Amygdala (tissue), 56 donors: ENCODE measurements at places on chromosomes 7 and 10.

- no peak for DNase-seq
Measured at GRCh38 chr7:142901426-142902259, 16.1 kb upstream of the TRPV6 start.

DNA sequence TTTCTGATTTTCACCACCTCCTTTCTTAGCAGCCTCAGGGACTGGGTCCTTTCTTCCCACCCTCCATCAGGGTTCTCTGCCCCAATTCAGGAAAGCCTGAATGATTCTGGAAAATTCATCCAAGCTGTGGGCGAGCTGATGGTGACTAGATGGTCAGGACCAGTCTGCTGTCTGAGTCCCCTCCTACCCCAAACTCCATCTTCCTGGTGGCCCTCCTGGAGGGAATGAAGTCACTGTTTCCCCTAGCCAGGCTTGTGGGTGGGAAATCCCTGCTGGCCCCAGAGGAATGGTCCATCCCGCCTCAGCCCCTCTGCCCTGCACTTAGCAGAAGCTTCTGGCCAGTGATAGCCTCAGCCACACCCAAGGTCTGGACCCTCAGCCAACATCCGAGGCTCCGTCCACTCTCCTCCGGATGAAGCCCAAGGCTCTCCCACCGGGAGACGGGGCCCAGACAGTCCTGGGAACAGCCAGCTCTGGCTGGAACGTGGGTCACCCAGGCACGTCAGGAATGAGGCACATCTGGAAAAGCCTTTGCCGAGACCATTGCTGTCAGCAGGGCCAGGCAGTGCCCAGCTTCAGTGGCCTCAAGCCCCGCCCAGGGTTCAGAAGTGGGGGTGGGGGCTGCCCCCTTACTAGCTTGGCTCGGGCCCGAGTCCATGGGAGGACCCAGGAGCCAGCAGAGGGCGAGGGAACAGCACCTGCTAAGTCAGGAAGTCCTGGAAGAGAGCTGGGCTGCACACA, 4.0 kb upstream of the AQP1 start:
- DNase-seq, result no peak

DNA sequence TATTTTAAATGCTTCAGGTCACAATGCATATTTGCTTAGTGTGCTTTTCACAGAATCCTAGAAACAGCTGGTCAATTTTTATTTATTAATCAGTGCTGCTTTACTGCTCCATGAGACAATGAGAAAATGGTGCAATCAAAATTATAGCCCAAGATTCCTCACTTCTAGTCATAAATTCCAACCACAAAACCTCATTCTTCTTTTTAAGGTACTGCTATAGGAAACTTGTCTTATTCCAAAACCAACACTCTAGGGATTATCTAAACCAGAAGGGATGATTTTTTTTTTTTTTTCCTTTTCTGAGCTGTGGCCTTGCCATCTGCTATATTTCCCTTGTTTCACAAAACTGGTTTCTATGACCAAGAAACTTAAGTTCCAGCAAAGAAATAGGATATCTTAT, 64.0 kb upstream of the SEMA3A start:
- DNase-seq, result no peak

GRCh38 chr7:131057015-131057793, 270.5 kb upstream of the MKLN1 start:
- DNase-seq, result no peak

DNA sequence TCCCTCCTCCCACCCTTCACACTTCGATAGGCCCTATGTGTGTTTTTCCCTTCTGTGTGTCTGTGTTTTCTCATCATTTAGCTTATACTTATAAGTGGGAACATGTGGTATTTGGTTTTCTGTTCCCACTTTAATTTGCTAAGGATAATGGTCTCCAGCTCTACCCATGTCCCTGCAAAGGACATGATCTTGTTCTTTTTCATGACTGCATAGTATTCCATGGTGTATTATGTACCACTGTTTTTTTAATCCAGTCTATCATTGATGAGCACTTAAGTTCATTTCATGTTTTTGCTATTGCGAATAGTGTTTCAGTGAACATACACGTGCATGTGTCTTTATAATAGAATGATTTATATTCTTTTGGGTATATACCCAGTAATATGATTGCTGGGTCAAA, 46.3 kb upstream of the GNAT3 start:
- DNase-seq, result no peak

DNA sequence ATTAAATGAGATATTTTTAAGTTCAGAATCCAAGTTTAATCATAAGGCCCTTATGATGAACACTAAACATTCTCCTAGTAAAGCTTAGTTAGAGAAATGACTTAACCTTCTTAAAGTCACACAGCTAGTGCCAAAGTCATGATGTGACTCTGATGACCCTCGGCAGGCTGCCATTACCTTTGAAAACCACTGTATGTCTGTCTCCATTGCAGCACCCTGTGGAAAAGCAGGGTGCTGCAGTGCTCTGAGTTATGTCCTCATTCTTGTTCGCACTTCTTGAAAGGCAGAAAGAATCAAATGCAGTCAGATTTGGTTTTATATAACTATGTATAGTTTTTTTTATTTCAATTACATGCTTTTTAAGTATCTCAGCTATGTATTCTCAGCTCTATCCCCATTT, 105.0 kb downstream of the PHTF2 start:
- DNase-seq, result no peak

GRCh38 chr10:86160890-86161585, 205.6 kb downstream of the GRID1 start:
- DNase-seq, result no peak

GRCh38 chr7:7582596-7582995, 15.9 kb downstream of the MIOS start:
- no peak for DNase-seq

- DNase-seq, result no peak
Measured at GRCh38 chr7:120273476-120273975, 551 bp downstream of the KCND2 start.
